ENCODE measurements at places on chromosomes 1 and 21.

DNA sequence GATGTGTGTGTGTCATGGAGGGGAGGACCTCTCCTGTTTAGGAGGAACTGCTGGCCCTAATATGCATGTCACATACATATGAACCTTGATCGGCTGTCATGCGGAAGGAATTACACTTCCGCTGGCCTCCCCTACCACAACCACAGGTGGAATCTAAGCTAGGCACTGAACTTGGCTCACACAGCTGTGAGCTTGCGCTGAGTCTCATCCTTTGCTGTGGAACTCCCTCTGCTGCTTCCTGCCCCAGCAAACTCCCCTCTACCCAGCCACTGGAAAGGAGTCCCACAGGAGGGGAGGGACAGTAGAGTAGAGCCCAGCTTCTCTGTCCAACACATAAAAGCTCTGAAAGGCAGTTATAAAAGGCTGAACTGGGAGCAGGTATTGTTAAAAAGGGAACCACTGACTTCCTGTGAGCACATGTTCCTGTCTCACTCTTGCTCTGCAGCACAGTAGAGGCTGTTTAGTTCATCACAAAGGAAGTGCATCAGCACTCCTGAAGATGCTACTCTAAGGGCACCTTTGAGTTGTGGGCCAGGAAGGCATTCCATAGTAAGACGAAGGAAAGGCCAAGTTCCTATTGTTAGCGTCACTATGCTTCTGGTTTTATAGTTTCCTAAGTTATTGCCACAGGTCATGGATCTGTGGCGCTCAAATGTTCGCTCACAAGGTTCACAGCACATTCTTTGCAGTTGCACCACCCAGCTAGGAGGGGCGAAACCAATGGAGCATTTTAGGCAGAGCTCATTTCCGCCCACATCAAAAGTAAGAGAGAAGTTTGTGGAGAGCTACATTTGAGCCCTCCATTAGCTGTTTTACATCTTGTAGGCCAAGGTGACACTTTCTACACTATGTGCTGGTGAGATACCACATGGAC lies 17.7 kb upstream of the PTPRC start:
- DNase-seq, result peak; percentile 45

DNA sequence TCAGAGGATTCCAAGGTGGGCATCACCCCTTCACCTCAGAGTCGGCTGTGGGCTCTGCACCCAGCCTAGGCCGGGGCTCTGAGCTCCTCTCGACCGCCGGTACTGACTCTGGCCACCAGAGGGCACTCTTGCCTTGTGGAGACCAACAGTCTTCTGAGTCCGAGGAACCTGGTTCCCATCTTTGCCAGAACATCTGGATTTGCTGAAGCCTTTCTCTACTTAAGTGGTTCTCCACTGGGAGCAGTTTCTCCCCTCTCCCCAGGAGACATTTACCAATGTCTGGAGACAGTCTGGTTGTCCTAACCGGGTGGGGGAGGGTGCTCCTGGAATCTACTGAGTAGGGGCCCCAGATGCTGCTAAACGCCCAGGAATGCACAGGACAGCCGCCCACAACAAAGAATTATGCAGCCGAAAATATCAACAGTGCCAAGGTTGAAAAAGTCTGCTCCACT lies 9.4 kb downstream of the ETV3L start:
- DNase-seq, result peak; percentile 95

DNA sequence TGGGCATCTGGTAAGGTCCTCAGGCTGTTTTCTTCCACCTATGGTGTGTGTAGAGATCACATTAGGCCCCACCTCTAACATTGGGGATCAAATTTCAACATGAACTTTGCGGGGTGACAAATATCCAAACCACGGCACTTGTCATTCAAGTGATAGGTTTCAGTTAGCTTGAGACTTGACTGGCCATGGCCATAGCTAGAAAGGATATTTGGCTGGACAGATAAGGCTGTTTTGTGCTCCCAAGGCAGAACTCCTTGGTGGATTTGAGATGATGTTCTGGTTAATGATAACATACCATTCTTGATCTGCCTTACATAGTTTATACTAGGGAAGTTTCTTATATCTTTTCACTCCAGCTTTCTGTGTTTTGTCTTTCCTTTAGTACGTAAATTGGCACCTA lies 48.5 kb downstream of the CELF3 start:
- DNase-seq, result no peak

GRCh38 chr1:218930472-218931241 lies 243.0 kb upstream of the LYPLAL1 start:
- DNase-seq, result no peak

DNA sequence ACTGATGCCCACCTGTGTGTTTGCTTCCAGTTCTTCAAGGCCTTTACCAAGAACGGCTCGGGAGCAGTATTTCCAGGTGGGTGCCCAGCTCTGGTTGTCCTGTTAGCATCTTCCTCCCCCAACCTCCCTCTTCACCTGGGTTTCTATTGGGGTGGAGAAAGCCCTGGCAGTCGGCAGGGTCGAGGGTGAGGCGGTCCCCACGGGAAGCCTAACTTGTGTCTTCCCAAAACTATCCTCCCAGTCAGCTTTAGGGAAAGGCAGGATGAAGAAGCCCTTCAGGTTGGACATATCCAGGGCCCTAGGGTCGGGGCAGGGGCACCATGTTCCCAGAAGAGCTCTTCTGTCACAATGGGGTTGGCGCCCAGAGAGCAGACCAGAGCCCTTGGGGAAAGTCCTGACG lies 20.6 kb downstream of the QSOX1 start:
- no peak for DNase-seq

GRCh38 chr1:226637147-226637935 lies 88.8 kb downstream of the STUM start:
- no peak for DNase-seq

- DNase-seq, result peak; percentile 41
Measured at GRCh38 chr1:219660666-219661463, 48.0 kb upstream of the ZC3H11B start.

- DNase-seq, result no peak
Measured at GRCh38 chr1:164456272-164456671, 102.7 kb upstream of the PBX1 start.

DNA sequence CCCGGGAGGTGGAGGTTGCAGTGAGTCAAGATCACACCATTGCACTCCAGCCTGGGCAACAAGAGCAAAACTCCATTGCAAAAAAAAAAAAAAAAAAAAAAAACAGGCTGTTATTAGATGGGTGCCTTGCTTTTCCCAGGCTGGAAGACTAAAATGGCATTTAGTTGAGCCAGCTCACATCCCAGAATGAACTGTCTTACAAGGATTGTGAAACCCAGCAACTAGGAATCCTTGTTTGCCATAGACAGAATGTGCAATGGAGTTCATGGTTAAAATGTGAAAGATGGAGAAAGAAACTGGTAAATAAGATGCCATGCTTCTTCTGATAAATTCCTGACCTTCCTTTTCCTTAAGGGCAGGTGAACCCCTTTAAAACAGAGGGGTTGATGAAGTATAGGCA lies 215.8 kb upstream of the GREM2 start:
- DNase-seq, result no peak

DNA sequence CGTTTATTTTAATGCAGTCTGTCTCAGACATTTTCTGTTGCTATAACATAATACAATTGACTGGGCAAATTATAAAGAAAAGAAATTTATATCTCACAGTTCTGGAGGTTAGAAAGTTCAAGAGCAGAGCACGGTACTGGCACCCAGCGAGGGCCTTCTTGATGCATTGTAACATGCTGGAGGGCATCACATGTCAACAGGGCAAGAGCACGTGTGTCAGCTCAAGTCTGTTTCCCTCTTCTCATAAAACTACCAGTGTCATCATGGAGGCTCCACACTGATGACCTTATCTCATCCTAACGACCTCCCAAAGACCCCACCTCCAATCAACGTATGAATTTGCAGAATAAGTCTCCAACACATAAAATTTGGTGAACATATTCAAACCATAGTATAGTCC lies 90.6 kb upstream of the GRIK1 start:
- DNase-seq, result no peak

- DNase-seq, result no peak
Measured at GRCh38 chr21:45135122-45135521, 60.7 kb downstream of the ADARB1 start.
